CD4-positive, alpha-beta T cell treated with Interleukin-1 beta for 1 hour (primary cell): ENCODE measurements at places on chromosomes 13 and 19.
A peak's percentile ranks its signal among the peaks of the same experiment; 100 is the strongest.

- no peak for DNase-seq
Measured at GRCh38 chr13:35767256-35767976, 290.9 kb upstream of the MAB21L1 start.

GRCh38 chr13:47216176-47216822 lies 319.4 kb upstream of the HTR2A start:
- no peak for DNase-seq

DNA sequence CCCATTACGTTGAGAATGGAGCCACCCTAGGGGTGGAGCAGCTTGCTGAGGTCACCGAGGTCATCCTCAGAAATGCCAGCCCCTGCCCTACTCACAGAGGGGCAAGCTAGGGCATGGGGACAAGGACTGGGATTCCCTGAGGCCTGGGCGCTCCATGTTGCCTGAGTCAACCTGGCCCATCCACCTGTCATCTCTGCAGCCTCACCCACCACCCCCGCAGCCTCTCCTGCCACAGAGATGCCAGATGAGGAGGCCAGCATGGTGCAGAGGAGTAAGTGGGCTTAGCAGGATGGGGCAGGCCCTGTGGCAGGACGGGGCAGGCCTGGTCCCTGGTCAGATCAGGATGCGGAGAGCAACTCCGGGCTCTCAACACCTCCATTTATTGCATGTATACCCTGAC lies 9.5 kb downstream of the NKPD1 start:
- DNase-seq: no peak

- DNase-seq: peak; percentile 58
Measured at GRCh38 chr19:737591-738093, 13.3 kb upstream of the MISP start.

- no peak for DNase-seq
Measured at GRCh38 chr13:33524086-33524485, 238.5 kb upstream of the STARD13 start.

GRCh38 chr13:59829690-59830089 lies 334.0 kb downstream of the DIAPH3 start:
- no peak for DNase-seq

- DNase-seq: no peak
Measured at GRCh38 chr19:2578391-2578890, 102.5 kb downstream of the GADD45B start.

DNA sequence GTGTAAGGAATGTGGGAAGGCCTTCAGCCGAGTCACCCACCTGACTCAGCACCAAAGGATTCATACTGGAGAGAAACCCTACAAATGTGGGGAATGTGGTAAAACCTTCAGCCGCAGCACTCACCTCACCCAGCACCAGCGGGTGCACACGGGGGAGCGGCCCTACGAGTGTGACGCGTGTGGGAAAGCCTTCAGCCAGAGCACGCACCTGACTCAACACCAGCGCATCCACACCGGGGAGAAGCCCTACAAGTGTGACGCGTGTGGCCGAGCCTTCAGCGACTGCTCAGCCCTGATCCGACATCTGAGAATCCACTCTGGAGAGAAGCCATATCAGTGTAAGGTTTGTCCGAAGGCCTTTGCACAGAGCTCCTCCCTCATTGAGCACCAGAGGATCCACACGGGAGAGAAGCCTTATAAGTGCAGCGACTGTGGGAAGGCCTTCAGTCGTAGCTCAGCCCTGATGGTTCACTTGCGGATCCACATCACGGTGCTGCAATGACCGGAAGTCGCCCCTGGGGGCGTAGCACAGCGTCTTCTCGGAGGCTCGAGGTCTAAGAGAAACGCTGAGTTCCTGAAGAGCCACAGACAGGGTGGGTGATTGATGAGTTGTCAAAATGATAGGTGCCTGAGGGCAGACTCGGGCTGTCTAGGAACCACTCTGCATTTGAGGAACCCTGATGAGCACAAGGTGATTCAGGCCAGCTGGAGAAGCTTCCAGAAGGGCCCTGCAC lies 12.2 kb downstream of the ZSCAN22 start:
- DNase-seq: no peak

- DNase-seq: no peak
Measured at GRCh38 chr13:108003626-108004025, 211.7 kb downstream of the LIG4 start.

- DNase-seq: no peak
Measured at GRCh38 chr19:16175954-16176353, 2.6 kb upstream of the CIB3 start.

- no peak for DNase-seq
Measured at GRCh38 chr19:57560049-57560491, 407 bp upstream of the ZNF550 start.

GRCh38 chr13:99013951-99014350 lies 36.1 kb upstream of the DOCK9 start:
- no peak for DNase-seq

DNA sequence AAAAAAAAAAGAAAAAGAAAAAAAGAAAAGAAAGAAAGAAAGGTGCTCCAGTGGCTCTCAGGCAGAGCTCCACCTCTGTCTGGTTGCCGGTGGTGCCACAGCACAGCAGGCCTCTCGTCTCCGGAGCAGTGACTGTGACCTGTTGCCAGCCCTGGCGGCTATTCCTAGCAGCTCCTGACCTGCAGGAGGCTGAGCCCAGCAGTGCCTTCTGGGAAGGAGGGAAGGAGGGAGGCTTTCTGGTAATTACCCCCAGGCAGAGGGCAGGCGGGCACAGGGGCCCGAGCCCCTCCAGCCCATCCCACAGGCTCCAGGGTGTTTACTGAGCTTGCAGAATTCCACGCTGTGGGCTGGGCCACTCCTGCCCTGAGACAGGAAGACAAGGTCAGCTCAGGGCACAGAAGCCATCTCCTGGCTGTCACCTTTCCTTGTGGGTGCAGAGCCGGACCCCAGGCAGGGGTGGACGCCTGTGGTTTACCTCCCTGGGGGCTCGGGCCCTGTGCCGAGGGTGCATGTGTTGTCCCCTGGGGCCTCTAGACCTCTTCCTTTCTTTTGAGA lies 77.9 kb downstream of the GNG7 start:
- DNase-seq: no peak

DNA sequence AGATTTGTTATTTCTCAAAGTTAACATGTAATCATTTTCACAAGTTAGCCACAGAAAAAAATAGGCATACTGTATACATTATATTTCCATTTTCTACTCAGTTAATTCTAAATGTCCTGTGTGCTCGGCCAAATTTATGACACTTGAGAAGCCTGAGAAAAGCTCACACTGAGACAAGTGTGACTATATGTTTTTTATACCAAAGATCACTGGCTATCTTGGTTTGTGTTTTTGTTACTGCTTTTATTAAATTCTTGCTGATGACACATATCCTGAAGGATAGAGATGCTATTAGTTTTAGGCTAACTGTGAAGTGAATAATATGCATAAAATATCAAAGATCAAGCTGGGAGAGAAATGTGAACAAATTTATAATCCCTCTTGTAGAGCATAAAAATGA lies 49.3 kb upstream of the IL17D start:
- DNase-seq: no peak

GRCh38 chr19:12840091-12841079 lies 2.1 kb downstream of the MAST1 start:
- DNase-seq: peak; percentile 36

DNA sequence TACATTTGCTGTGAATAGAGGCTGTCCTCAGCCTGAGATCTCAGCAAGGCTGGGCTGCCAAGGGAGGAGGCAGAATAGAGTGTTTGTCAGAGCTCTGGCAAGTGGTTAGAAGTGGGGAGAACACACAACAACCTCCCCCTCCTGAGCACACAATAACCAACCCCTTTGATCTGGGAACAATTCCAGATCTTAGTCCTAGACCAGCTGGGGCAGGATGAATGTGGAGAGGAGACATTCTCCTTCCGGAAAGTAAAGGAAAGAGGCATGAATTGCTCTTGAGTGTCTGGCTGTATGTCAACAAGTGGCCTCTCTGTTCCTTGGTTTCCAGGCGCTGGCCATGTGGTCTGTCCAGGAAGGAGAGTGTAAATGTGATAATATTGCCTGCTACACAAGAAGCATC lies 114.9 kb upstream of the TMTC4 start:
- DNase-seq: no peak

DNA sequence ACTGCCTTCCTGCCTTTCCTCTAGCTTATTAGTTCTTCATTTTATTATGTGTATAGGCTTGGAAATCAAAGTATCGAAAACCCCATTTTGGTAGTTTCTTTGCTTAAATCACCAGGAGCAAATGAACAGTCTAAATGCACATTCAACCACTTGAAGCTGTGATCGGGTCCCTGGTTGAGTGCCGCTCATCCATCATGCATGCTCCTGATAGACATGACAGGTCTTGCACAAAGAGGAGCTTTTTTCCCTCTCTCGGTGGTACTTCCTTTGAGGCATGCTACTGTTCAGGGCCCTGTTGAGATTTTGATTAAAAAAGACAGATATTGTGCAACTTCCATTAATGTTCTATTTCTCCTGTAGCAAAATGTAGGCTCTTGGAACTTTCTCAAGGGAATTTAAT lies 185.8 kb downstream of the OLFM4 start:
- DNase-seq: no peak

DNA sequence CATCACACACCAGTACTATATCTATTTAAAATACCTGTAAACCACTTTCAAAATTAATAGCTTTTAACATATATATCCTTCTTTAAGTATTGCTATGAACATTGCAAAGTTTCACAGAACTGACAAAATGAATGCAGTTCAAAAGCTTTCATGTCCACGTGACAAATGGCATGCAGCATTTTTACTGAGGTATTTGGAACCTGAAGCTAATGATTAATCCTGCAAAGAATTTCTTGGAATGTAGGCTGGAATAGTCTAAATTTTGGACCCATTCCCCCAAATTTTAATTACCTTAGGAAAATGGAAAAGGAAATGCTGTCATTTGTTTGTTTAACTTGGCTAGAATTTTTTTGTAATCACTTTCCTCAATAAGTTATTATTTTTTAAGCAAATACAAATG lies 423.8 kb upstream of the GPC6 start:
- no peak for DNase-seq
